Islet precursor cell (in vitro differentiated cells): ENCODE measurements at places on chromosomes 3 and 15.

GRCh38 chr3:64945171-64945729 lies 257.4 kb upstream of the ADAMTS9 start:
- peak; percentile 84 for DNase-seq

- DNase-seq, result no peak
Observed at GRCh38 chr3:96970211-96970610, 155.8 kb downstream of the EPHA6 start.

DNA sequence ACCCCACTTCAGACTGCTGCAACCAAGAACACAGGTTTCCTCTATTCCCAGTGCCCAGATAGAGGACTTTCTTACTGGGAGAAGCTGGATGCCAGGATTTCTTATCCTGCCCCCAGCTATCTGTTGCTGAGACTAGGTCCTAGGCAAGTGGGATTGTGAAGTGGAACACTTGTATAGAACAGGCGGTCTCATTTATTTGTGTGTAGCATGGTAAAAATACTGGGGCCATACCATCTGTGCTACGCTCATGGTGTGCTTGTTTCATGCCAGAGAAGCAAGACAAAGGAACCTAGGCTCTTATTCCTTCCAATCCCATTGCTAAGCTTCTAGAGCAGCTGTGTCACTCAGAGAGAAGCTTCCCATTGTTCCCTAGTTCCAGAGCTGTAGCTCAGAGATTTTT lies 191.5 kb upstream of the EPHA6 start:
- no peak for DNase-seq

GRCh38 chr15:47394286-47394809 lies 323.0 kb upstream of the SEMA6D start:
- no peak for DNase-seq

DNA sequence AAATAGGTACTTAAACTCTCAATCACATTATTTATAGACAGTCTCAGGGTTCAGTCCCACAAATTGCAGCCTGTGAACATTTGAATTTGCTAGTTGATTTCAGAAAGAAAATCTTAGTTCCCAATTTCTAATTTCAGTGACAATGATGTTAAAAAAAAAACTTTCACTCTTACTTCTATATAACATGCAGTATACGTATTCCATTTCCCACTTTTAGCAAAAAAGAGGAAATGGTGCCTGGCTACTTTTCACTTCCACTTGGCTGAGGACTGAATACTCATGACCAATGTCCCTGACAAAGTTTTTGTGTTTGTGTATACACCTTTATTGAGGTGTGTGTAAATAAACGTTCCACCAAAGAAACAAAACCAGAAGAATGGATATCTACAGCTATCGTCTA lies 32.1 kb upstream of the XCR1 start:
- DNase-seq, result no peak

DNA sequence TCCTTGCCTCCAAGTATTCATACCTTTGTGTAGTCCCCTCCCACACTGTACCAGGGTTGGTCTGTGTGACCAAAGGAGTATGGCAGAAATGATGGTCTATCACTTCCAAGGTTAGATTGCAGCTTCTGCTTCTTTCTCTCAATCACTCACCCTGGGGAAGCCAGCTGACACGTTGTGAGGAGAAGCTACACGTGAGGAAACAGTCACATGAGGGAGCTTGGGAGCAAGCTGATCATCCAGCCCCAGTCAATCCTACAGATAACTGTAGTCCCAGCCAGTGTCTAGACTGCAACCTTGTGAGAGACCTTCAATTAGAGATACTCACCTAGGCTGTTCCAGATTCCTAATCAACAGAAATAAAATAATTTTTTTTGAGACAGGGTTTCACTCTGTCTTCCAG lies 6.2 kb upstream of the ZNF774 start:
- no peak for DNase-seq

DNA sequence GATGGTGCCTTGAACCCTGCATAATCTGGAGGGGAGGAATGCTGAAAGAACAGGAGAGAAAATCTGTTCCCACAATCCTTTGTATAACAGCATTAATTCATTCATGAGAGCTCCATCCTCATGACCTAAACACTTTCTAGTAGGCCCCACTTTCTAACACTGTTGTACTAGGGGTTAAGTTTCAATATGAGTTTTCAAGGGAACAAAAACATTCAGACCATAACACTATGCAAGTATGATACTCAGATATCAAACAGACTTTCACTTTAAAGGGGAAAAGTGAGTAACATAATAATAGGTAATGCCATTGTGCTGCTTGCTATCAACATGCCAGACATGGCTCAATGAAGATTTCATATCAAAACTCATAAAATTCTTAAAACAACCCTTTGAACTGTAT lies 32.4 kb upstream of the PLSCR2 start:
- no peak for DNase-seq

- DNase-seq, result no peak
Observed at GRCh38 chr3:157695586-157695985, 192.4 kb upstream of the VEPH1 start.

DNA sequence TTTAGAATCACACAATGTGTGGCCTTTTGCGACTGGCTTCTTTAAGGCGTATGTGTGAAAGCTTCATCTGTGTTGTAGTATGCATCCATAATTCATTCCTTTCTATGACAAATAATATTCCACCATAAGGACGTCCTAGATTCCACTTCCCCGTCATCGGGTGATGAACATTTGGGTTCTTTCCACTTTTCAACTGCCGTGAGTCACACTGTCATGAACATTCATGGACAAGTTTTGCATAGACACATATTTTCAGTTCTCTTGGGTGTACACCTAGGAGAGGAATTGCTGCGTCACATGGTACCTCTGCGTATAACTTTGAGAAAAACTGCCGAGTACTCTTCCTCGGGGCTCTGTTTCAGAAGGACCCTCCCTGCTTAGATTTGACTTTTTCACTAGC lies 97.3 kb downstream of the TOP2B start:
- no peak for DNase-seq

- DNase-seq, result no peak
Observed at GRCh38 chr15:92883876-92884435, 16.2 kb upstream of the CHD2 start.

- peak; percentile 55 for DNase-seq
Observed at GRCh38 chr3:77296527-77296926, 256.6 kb downstream of the ROBO2 start.

DNA sequence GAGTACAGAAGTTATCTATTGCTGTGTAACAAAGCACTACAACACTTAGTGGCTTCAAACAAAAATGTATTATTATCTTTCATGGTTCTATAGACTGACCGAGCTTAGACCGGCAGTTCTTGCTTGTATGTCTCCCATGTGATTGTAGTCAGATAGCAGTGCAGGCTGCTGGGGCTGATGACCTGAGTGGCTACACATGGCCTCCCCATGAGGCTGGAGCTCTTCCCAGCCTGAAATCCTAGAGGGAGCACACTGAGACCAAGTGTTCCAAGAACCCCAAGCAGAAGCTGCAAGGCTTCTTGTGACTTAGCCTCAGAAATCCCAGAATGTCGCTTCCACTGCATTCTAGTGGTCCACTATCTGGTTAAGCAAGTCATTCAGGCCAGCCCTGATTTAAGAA lies 141.2 kb upstream of the TLE3 start:
- no peak for DNase-seq

DNA sequence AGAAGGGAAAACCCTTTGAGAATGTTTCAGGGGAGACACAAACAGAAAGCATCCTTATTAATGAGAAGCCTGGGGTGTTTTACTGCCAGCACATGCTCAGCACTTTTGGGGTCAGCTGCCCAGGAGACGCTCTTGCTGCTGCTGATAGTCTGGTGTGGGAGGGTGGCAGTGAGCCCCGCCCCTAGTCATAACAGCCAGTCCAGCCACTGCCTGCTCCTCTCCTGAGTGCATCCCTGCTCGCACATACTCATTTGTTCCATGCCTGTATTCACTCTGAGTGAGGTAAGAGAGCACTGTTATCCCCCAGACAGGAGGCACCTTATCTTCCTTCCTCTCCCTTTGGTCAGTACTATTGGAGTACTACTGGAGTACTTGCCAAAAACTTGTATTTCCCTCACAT lies 101.3 kb downstream of the ETFA start:
- no peak for DNase-seq

- DNase-seq, result no peak
Observed at GRCh38 chr15:65925338-65925737, 56.0 kb downstream of the RAB11A start.

GRCh38 chr3:33883538-33883950 lies 85.1 kb downstream of the PDCD6IP start:
- DNase-seq, result no peak

GRCh38 chr3:50318615-50319014 lies 3.9 kb downstream of the HYAL2 start:
- no peak for DNase-seq

DNA sequence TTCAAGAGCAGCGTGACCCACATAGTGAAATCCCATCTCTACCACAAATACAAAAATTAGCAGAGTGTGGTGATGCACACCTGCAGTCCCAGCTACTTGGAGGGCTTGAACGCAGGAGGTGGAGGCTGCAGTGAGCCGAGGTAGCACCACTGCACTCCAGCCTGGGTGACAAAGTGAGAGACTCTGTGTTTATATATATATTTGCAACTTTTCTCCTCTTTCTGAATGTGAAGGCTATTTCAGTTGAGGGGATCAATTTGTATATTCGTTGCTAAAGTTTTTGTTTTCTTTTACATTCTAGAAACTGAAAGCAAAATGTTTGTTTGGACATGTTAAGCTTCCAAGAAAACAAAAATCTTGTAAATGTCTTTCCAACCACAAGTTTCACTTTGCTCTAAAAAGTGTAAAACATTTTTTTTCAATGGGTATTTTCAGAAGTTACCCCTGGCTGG lies 29.8 kb upstream of the FAM98B start:
- DNase-seq, result no peak

- DNase-seq, result no peak
Observed at GRCh38 chr15:77426871-77427270, 6.2 kb downstream of the HMG20A start.

- no peak for DNase-seq
Observed at GRCh38 chr3:170128977-170129431, 52.5 kb downstream of the PHC3 start.

DNA sequence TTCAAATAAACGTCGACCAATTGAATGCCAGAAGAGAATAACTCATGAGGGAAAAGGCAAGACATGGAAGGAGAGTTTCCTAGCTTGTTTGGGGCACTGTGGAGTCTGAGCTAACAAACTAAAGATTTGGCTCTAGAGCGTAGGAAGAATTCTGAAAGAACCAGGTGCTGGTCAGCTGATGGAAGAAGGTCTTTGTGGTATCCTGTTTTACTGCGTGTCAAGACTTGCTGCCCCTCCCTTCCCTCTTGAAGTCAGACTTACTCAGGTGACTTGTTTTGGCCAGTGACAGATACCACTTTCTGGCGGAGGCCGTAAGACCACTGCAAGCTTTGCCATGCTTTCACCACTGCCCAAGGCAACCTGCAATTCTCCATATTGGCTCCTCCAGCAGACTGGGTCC lies 673 bp upstream of the HCLS1 start:
- DNase-seq, result no peak

DNA sequence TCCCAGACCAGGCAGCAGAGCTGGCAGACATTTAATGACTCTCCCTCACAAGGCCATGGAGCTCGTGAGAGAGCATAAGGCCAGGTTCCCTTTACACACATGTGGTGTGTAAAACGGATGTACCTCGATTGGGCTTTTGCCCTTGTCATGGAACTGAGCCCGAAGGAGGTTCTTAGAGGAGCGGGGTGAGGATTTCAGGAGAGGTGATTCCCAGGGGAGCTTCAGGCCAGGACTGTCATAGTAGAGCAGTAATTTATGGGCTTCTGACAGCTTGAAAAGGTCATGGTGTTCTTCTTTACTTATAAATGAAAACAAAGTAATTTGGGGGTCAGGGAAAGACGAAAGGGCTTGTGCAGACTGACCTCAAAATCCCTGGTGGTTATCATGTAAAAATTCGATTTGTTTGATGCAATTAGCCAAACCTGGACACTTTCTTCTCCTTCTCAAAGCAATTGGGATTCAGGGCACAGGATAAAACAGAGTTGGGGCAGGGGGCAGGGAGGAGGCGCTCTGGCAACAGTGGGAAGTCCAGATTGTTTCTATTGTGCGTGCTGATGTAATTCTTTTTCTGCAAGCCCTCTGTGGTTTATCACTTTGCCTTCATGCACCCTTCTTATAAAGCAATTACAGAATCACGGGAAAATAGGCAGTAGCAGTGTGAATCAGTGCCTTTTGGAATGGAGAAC lies 51.0 kb downstream of the CACNA1D start:
- DNase-seq, result no peak

- no peak for DNase-seq
Observed at GRCh38 chr3:128413003-128413370, 53.7 kb downstream of the DNAJB8 start.

DNA sequence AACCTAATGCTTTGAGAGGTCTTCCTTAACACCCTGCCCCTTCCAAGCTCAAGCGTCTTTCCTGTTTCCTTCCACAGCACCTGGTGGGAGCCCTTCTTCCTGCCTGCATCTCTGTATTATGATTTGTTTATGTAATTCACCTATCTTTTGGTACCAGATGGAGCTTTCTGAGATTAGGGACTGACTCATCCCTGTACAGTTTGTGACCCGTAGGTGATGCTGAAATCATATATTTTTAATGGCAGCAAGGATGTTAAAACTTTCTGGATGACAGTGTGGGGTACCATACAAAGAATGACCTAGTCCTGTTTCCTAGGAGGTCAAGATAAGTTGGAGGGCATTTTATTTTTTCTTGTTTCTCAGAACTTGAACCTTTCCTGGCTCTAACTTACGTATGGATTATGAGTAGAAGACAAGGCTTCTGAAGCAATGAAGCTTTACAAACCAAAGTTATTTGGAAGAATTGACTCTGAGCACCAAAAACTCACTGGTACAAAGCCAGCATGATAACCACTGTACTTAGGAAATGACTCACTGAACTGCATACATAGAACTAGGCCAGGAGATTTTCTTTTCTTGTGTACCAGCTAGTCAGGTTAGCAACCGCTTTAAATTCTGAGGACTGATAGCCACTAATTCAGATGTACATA lies 46.6 kb downstream of the HHLA2 start:
- no peak for DNase-seq

GRCh38 chr3:157360044-157360443 lies 76.6 kb upstream of the PTX3 start:
- no peak for DNase-seq

DNA sequence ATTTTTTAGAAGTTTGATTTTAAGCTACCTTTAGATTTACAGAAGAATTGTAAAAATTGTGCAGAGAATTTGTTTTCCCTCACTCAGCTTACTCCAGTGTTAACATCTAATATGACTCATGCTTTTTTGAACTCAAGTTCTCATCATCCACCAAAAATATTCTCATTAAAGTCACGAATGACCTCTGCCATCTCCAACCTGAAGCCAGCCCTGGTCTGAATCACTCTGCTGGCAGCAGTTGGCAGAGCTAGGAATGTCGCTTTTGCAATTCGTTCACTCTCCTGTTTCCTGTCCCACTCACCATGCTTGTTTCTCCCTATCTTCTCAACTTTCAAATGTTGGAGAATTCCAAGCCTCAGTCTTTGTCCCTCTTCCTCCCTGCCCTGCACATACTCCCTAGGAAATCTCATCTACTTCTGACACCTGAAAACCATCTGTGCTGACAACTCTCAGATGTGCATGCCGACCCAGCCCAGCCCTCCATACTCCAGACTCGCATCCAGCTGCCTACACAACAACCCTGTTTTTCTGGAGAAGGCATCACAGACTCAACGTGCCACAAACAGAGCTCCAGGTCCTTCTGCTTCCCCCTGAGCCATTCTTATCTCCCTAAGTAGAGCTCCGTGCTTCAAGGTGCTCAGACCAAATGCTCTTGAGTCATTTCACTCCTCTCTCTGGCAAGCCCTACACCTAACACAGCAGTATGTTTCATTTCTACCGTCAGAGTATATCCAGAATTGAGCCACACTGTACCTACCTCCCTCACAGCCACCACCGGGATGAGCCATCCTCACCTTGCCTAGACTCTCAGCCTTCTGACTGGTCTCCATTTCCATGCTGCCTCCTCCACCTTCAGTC lies 24.9 kb downstream of the PRR23E start:
- no peak for DNase-seq

- no peak for DNase-seq
Observed at GRCh38 chr3:17951241-17951640, 208.8 kb upstream of the TBC1D5 start.
